ENCODE measurements at places on chromosomes 6 and 20.

DNA sequence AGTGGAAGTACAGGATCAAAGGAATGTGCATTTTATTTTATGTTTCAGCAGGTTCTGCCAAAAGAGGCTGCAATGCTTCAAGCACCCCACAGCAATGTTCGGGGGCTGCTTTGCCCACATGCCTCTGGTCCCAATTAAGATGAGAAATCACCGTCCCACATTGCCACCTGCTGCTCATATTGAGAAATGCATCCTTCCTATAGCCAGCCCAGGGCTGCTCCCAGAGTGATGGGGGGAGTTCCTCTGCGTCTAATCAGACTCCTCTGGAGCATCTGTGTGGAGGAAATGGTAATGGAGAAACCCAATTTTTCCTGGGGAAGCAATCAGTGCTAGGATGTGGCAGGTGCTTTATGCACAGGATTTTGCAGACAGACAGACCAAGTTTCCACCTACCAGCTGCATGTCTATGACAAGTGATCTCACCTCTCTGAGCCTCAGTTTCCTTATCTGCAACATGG is 33.7 kb downstream of the PTGIS start:
- peak; percentile 31 for DNase-seq

DNA sequence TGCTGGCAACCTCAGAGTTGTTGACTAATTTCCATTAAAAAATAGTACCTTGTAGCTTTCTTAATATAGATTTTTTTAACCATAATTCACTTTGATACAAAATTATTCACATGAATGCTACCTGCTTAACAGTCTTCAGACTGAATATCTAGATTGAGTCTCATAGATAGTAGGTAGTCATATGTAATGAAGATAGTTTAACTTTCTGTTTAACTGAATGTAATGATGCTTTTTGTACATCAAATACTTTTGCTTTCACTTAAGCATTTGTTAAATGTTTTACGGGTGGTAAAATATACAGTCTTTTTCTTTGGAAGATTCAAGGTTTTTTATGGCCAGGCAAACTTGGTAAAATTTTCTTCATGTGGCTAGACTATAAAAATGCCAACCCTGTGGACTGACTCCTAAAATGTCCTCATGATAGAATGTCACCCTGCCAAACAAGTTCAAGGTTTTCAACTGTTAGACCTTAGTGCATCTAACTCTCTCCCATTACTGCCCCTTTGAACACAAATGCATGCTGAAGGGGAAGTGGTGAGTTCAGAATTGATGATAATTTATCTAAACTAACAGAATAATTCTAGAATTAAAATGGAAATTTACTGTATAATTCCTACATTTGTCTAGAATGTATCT is 16.4 kb downstream of the TBPL1 start:
- DNase-seq, result no peak

GRCh38 chr6:31826793-31827285 is 699 bp upstream of the HSPA1B start:
- no peak for DNase-seq

DNA sequence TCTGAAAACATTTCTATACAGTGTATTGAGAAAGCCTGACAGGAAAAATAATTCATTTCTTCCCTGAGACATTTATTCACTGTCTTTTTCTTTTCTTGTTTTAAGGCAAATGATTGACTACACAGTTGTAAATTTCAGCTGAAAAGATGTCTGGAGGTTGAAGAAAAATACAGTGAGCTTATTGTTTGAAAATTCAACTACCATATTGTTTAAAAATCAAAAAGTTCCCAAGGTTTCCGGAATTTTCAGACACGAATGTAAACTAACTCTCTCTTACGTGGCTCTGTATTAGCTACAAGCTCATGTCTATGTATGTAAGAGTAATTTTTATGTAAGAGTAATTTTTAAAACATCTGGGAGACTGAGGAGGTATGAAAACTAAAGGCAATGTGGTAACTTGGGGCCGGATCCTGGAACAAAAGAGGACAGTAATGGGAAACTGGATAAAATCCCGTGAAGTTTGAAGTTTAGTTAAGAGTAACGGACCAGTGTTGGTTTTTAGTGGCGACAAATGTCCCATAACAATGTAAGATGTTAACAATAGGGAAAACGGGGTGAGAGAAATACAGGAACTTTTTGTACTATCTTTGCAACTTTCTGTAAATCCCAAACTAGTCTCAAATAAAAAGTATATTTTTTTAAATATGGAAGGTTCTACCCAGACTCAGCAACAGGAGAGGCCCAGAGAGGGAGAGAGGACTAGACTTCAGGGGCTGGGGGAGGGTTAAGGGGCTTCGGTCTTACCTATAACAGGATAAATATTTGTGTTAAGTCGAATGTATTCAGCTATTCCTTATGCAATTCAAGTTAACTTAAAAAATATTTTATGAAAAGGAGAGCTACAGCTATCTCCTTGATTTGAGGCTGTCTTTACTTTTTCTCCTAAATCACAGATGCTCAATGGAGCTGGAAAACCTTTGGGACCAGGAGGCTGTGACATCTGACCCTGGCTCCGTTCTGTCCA is 1.3 kb downstream of the PTGIS start:
- no peak for DNase-seq

DNA sequence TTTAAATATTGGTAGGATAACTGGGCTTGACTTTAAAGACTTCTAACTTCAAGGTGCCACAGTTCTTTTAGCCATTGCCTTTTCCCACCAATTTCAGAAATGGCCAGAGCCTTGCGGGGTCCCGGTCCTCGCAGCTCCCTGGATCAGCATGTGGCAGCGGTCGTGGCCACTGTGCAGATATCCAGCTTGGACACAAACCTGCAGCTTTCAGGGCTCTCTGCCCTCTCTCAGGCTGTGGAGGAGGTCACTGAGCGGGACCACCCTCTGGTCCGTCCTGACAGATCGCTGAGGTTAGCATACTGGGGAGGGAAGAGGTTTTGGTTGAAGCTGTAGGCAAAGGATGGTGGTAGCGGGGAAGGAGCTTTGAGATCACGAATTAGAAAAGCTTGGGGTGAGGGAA is 6.4 kb downstream of the CUL9 start:
- DNase-seq, result no peak

Data from T-helper 2 cell (primary cell).